ENCODE measurements at places on chromosomes 1 and 21.

DNA sequence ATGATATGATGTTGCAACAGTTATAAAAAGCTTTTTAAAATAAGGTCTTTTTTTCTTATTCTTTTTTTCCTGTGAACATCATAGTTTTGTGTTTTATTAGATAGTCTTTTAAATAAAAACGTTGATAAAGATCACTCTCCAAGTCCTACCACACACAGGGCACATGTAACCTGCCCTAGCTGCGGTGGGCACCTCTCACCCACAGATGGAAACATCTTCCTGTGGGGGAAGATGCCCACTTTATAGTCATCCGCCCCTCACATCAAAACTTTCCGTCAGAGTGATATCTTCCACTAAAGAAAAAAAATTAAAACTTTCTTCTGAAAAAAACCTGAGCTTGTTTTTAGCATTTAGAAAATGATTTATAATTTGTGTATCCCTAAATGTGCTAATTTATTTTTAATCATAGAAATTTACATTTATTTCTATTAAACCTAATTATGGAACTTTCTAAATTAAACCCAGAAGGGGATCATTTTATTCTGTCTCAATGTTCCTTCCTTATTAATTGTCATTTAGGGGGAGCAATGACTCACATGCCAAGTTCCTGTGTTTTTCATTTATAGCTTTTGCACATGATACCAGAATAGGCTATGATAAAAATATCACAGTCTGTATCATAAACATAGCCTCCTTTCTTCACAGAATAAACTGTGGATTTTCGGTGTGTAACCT, 24.7 kb downstream of the TNFRSF9 start:
- no peak for DNase-seq

GRCh38 chr1:75243124-75243523, 108.9 kb downstream of the LHX8 start:
- no peak for DNase-seq

- DNase-seq, result no peak
Measured at GRCh38 chr1:30744060-30744756, 13.4 kb downstream of the LAPTM5 start.

- no peak for DNase-seq
Measured at GRCh38 chr1:63366908-63367214, 566 bp upstream of the ALG6 start.

- no peak for DNase-seq
Measured at GRCh38 chr1:67514786-67515185, 84.6 kb upstream of the SERBP1 start.

DNA sequence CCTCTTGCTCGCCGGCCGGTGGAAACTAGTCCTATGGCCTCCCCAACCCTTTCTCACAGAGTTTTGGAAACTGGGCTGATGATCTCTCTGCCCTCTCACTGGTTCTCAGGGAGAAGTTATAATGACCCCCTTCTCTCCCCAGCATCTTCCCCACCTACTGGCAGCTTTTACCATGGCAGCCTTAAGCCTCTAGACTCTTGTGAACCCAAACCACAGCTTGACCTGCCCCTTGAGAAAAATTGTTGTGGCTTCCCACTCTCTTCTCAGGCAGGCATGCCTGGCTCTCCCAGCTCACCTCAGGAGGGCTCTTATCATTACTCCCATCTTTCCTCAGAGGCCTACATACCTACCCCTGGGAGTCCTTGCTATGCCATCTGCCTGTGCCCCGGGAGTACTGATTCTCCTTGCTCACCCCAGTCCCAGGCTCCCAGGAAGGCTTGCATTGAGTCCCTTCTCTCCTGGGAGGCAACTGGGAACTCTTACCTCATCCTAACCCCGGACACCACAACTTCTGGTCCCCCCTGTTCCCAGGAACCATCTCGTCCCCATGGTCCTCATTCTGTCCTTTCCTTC, 1.6 kb downstream of the NSUN4 start:
- DNase-seq, result no peak

DNA sequence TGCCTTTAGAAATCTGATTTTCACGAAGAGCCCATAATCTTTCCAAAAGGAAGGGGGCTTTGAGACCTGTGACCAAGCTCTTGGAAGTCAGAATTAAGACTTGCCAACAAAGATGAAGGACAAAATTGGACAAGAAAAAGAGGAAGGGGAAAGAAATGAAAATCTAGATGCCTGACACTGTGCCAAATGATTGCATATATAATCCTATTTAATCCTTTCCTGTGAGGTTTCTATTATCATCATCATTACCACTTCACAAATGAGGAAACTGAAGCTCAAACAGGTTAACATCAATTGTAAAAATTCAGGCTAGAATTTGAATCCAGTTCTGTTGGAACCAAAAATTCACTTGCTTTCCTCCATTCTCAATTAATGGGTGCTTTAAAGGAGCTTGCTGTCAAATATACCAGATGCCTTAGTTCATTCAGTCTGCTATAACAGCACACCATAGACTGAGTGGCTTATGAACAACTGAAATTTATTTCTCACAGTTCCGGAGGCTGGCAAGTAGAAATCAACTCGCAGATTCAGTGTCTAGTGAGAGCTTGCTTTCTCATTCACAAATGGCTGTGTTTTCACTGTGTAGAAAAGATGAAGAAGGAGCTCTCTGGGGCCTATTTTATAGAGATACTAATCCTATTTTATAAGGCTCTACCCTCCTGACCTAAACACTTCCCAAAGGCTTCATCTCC, 197.5 kb upstream of the ST6GALNAC5 start:
- DNase-seq, result no peak

DNA sequence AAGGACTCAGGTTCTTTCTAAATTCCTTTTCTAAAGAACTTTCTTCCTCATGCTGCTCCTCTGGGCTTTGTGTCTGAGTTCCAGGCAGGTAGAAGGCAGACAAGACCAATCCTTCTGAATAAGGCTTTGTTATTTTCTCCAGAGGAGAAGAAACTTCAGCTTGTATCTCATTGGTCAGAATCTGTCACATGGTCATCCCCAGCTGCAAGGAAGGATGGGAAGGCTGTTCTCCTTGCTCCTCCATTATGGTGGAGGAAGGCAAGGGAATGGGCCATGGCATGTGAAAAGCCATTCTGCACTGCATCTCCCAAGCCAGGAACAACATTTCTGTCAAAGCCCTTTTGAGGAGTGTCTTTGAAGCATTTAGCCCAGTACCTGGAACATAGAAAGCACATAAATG, 50.6 kb upstream of the NTPCR start:
- DNase-seq, result no peak

DNA sequence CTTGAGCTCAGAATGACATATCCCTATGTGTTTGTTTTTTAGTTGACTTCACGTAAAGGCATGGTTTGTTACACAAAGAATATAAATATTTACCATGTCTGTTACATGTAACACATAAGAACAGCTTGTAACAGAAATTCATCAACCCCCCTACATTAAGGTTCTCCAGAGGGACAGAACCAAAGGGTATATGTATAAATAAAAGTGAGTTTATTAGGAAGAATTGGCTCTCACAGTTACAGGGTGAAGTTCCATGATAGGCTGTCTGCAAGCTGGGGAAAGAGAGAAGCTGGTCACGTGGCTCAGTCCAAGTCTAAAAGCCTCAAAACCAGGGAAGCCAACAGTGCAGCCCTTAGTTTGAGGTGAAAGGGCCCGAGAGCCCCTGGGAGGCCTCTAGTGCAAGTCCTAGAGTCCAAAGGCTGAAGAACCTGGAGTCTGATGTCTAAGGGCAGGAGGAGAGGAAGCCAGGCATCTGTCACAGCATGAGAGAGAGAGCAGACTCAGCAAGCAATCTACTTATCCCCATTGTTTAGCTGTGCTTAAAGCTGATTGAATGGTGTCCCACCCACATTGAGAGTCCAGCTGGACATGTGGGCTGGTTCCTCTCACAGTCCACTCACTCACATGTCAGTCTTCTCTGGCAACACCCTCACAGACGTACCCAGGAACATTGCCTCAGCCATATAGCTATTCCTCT, 15.8 kb downstream of the THRAP3 start:
- DNase-seq, result no peak

DNA sequence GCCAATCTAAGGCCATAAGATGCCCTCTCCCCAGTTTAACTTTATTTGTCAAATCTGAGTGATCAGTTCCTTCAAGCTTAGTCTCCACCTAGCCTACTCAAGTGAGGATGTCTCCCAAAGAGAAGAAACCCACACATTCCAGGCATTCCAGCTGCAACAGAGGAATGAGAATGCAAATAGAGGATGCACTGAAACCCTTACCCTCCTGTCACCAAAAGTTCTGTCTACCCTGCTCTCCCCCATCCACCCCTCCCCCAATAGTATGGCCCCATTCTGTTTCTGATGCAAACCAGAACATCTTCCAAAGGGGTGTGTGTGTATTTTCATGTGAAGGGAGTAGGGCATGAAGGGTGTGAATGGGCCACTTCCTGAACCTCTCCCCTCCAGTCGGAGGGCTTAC, 3.0 kb downstream of the DUSP23 start:
- DNase-seq, result no peak

- DNase-seq, result no peak
Measured at GRCh38 chr1:82179131-82179530, 378.4 kb downstream of the ADGRL2 start.

DNA sequence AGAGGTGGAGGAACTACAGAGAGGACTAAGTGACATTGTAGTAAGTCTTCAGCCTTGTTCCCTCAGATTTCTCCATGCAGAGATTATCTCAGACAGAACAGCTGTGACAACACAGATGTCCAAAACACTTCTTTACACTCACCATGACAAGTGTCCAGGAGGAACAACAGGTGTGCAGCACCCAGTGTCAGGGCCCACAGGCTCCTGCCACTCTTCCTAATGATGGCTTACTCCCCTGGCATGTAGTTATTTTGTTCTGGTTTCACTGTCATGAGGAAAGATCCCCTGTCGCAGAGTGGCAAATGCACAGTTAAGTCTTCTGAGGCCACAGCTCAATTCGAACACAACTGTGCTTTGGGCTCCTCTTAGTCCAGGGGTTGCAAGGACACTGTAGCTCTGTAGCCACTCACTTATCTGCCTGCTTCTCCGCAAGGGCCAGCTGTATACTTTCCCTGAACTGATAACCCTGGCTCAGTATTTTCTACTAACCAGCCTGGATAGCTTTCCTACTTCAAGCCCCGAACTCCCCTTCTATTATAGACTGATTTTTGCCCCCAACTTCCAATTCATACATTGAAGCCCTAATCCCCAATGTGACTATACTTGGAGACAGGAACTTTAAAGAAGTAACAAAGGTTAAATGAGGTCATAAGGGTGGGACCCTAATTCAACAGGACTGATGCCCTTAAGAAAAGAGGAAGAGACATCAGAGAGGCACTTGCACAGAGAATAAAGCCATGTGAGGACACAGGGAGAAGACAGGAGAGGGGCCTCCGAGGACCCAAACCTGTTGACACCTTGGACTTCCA, 11.1 kb downstream of the PDZK1 start:
- no peak for DNase-seq

- no peak for DNase-seq
Measured at GRCh38 chr1:116706123-116706522, 38.6 kb upstream of the IGSF3 start.

DNA sequence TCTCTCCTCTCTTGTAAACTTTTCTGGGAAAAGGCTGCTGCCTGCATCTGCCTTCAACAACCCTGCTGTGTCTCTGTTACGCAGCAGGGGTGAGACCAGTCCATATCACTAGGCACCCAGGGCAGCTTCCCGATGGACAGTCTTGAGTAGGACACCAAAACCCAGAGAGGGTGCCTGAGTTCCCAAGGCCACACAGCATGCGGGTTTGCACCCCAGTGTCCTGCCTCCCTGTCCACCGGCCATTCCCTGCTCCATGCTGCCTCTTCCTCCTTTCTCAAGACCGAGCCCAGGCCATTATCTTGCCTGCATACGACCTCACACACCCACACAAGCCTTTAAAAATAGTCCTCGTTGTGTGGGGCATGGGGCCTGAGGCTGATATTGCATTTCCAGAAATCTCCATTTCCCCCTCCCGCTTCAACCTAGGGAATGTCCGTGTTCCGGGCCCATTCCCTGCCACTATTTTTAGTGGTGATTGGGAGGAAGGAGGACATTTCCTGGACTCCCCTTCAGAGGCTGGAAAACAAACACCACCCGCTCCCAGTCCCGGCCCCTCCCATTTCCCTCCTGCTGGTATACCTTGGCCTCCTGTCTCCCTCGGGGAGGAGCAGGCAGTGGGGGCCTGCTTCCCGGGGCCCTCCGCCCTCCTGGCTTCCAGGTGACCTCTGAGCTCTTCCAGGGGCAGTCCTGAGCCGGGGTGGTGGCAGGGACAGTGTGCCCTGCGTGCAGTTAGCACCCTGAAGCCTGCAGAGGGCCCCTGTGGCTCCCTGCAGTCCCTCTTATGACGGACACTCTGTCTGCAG, 132.4 kb upstream of the TMEM51 start:
- no peak for DNase-seq

DNA sequence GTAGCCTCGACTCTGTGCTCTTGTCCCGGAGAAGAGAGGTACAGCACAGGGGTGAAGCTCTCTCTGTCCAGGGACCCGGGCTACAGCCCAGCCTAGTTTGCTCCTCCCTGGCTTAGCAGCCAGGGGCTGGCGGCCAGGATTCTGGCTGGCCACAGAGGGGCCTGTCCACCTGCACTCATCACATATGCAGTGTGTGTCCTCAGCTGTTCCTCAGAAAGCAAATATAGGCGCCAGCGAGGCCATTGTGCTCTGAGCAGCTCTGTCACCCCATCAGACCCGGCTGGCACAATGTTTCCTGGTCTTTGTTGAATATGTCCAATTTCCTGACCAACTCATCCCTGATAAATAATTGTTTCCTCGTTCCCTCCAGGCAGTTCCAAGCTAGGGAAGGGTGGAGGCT, 28.5 kb downstream of the KCND3 start:
- no peak for DNase-seq

DNA sequence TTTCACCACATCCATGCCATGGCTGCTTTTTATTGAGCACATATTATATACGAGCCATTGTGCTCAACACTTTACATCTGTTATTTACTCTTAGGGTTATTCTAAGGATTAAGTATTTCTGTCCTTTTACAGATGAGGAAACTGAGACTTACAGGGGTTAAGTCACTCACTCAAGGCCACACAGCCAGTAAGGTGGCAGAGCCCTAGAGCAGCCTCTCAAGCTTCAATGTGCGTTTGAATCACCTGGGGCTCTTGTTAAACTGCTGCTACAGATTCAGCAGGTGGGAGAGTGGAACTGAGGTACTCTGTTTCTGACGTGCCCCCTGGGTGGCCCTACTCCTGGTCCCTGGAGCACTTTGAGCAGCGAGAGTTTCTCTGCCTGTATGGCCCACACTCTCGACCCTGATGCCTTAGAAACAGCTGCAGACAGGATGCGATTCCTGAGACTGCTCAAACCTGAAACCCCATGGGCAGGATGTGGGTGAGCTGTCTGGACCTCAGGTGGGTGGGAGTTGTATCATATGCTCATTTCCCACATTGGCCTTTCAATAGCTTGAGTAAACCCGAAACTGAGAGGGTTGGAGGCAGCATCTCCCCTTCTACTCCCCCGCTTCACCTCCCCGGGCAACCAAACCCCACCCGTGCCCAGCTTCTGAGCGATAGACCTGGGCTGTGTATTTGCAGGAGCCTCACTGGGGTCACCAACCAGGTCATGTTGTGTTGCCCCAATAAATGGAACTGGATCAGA, 59.3 kb downstream of the MAN1C1 start:
- peak; percentile 76 for DNase-seq

GRCh38 chr21:43716376-43717165, 2.4 kb upstream of the PDXK start:
- DNase-seq, result no peak

Data from stimulated activated CD4-positive, alpha-beta T cell treated with anti-CD3 and anti-CD28 coated beads, TNF-alpha, amount 100 ng/mL, for 48 hours (primary cell).